ENCODE measurements at places on chromosomes 4 and X. TPM values are rescaled to one million over a fixed set of nuclear protein-coding genes. Genes with fewer than 3 reads are reported as not detected.
A peak's percentile ranks its signal among the peaks of the same experiment; 100 is the strongest.

- H3K36me3 ChIP-seq = peaks cover 21% of the 10 kb centered on the region
- no peaks in the 10 kb centered on the region for H3K27me3 ChIP-seq
- H3K4me1 ChIP-seq = peaks cover 13% of the 10 kb centered on the region
- H3K4me3 ChIP-seq = peak overlapping the region; percentile 81
Observed at GRCh38 chrX:53421772-53422085, 725 bp downstream of the SMC1A start.

DNA sequence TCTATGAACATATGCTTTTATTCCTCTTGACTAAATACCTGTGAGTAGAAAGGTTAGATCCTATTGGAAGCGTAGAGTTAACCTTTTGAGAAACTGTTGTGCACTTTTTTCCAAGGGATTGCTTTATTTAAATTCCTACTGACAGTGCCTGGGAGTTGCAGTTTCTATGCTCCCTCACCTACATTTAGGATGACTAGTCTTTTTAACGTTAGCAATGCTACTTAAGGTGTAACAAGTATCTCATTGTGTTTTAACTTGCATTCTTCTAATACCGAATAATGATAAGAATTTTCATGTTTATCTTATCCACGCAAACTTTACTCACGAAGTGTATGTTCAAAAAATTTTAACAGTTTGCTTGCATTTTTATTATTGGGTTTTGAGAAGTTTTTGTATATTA, 1123.9 kb upstream of the PCDH7 start:
- no peak for DNase-seq
- H3K36me3 ChIP-seq = no peaks in the 10 kb centered on the region
- H3K27me3 ChIP-seq = no peaks in the 10 kb centered on the region
- no peak overlapping the region for H3K4me3 ChIP-seq

GRCh38 chr4:140137671-140138070, 16.3 kb downstream of the MAML3 start:
- no peaks in the 10 kb centered on the region for H3K27me3 ChIP-seq
- H3K4me1 ChIP-seq = peaks cover 54% of the 10 kb centered on the region
- H3K36me3 ChIP-seq = peaks cover 9% of the 10 kb centered on the region
- peak; percentile 56 for DNase-seq
- H3K27ac ChIP-seq = peak overlapping the region; percentile 94

- no peaks in the 10 kb centered on the region for H3K36me3 ChIP-seq
- no peak overlapping the region for H3K4me3 ChIP-seq
- H3K27me3 ChIP-seq = peaks cover 2% of the 10 kb centered on the region
- H3K4me1 ChIP-seq = no peaks in the 10 kb centered on the region
Observed at GRCh38 chr4:3572363-3572762, 40.1 kb upstream of the LRPAP1 start.

GRCh38 chrX:32408389-32408788, 803.0 kb downstream of the DMD start:
- H3K4me1 ChIP-seq = no peaks in the 10 kb centered on the region
- no peaks in the 10 kb centered on the region for H3K36me3 ChIP-seq
- H3K27ac ChIP-seq = no peak overlapping the region
- no peaks in the 10 kb centered on the region for H3K27me3 ChIP-seq

- no peaks in the 10 kb centered on the region for H3K27me3 ChIP-seq
- H3K27ac ChIP-seq = no peak overlapping the region
- peaks cover 6% of the 10 kb centered on the region for H3K36me3 ChIP-seq
- peaks cover 23% of the 10 kb centered on the region for H3K4me1 ChIP-seq
- no peak overlapping the region for H3K4me3 ChIP-seq
Observed at GRCh38 chr4:38082424-38083385, 122.5 kb downstream of the PTTG2 start.

PWWP3B gene
- not detected for total RNA-seq

CXCL9 gene
- total RNA-seq = not detected
